ENCODE measurements at places on chromosomes 12 and 14.

DNA sequence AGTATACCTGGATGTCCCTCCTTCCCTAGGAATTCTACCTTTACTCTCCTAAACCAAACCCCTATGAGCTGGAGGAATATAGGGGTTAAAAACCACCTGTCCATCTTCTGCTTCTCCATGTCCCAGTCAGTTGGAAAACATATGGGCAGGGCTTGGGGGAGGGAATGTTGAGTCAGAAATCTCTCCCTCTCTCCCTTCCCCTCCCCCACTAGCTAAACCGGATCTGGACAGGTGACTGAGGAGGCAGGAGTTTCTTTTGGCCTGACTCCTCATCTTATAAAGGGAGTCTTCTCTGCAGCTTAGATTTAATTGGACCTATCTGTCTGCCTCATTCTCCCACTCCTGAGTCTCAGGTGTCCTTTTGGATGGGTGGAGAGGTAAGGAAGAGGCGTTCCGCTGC is 6.1 kb downstream of the ERBB3 start:
- H3K36me3 ChIP-seq = no peaks in the 10 kb centered on the region
- no peaks in the 10 kb centered on the region for H3K4me1 ChIP-seq
- no peak overlapping the region for H3K4me3 ChIP-seq
- no peak for DNase-seq
- H3K27me3 ChIP-seq = peaks cover 14% of the 10 kb centered on the region

- H3K4me1 ChIP-seq = no peaks in the 10 kb centered on the region
- DNase-seq = no peak
- H3K4me3 ChIP-seq = no peak overlapping the region
- H3K27ac ChIP-seq = no peak overlapping the region
- no peaks in the 10 kb centered on the region for H3K27me3 ChIP-seq
Observed at GRCh38 chr12:125096894-125097293, 31.7 kb downstream of the AACS start.

DNA sequence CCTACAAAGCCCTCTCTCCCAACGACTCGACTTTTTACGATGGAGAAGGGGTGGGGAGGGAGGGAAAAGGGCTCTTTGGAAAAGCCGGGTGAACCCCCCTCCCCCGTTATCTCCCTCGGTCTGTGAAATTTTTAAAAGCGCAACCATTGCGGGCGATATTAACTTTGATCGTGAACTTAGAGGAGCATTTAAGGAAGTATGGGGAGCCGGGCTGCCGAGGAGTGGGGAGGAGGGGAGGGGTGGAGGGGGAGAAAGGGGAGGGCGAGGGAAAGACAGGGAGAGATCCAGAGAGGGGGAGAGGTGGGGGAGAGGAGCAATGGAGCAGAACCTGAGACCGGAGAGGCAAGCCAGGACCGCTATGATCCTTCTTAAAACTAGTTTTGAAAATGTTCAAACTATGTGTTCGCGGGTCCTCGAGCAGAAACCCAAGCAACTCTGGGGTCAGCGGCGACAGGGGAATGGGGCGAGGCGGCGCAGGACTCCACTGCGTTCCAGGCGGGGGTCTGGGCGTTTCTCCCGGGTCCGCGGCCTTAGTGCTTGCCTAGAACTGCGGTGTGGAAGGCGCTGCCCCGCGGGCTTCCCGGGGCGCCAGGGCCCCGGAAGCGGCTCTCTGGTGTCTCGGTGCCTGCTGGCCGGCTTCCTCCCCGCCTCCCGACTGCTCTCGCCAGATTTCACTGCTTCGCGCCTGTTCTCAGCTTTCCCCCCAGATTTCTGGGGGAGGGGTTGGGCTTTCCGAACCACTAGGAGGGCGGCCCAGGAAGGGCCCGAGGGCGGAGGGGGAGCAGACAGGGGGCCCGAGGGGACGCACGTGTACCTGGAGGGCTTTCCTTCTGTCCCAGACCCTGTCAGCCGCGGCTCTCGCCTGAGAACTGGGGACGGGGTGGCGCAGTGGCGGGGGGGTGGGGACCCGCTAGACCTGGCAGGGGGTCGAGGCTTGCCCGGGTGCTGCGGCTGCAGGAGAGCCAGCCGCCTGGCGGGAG is at the start of gene HOTAIR:
TSS of gene HOTAIR (minus strand) at position 871 of the 980 bp plus-strand sequence.
- H3K27ac ChIP-seq = peak within 1 kb of the TSS; percentile 50
- no peaks in the 10 kb centered on the region for H3K36me3 ChIP-seq
- peaks cover 71% of the 10 kb centered on the region for H3K27me3 ChIP-seq

DNA sequence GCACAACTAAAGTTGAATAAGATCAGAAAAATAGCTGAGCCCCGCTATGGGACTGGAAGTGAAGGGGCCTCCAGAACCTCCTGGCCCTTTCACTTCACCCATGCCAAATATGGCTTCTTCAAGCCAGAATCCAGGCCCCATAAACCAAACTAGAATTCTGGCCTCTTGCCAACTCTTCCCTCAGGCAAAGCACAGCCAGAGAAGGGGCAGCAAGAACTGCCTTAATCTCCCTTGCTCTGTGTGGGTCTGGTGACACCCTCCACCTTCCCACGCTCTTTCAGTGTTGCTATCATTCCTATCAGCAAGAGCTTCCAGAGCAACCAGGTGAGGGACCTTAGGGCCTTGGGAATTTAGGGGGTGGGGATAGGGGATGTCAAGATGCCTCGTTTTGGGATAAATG is 3.1 kb upstream of the PNMA1 start:
- peaks cover 68% of the 10 kb centered on the region for H3K36me3 ChIP-seq
- no peaks in the 10 kb centered on the region for H3K27me3 ChIP-seq
- H3K4me3 ChIP-seq = no peak overlapping the region
- H3K4me1 ChIP-seq = peaks cover 20% of the 10 kb centered on the region
- peak overlapping the region; percentile 12 for H3K27ac ChIP-seq

DNA sequence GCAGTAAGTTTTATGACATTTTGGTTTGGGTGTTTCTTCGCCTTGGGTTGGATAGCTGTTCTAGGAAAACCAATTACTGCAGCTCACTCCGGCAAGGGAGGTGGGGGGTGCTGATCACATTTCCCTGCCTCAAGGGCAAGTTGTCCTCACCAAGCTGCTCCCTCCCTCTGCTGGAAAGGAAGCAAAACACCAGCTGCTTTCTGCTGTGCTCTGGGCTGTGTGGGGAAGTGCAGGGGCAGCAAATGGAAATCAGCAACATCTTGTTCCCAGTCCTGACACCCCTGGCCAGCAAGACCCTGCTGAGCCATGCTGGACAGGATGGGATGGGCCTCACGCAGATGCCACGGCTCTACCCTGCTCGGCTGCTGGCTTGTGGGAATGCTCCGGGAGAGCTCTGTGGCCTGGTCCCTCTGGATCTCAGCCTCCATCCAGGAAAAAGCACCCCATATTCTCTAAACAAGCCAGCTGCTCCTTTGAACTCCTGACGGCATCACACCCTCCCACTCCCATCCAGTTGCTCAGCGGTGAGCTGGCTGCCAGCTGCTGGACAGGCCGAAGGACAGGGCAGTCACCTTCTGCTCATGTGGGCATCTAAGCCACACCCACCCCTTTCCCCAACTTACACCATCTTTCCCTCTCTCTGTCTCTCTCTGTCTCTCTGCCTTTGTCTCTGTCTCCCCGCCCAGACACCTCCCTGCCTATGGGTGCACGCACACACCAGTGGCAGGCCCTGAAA is 52.4 kb upstream of the EIF5 start:
- no peak overlapping the region for H3K4me3 ChIP-seq
- H3K4me1 ChIP-seq = peaks cover 11% of the 10 kb centered on the region
- no peak for DNase-seq

- H3K27ac ChIP-seq = no peak overlapping the region
- no peak overlapping the region for H3K4me3 ChIP-seq
- no peak for DNase-seq
- no peaks in the 10 kb centered on the region for H3K4me1 ChIP-seq
Observed at GRCh38 chr12:130429656-130430505, 92.2 kb downstream of the PIWIL1 start.

GRCh38 chr12:104426926-104427546 is 29.7 kb upstream of the CHST11 start:
- no peak overlapping the region for H3K4me3 ChIP-seq
- H3K36me3 ChIP-seq = no peaks in the 10 kb centered on the region
- H3K4me1 ChIP-seq = peaks cover 13% of the 10 kb centered on the region
- no peaks in the 10 kb centered on the region for H3K27me3 ChIP-seq

- no peak for DNase-seq
- H3K27me3 ChIP-seq = no peaks in the 10 kb centered on the region
- no peak overlapping the region for H3K4me3 ChIP-seq
- H3K27ac ChIP-seq = no peak overlapping the region
Observed at GRCh38 chr14:59292921-59293534, 104.6 kb downstream of the DAAM1 start.

DNA sequence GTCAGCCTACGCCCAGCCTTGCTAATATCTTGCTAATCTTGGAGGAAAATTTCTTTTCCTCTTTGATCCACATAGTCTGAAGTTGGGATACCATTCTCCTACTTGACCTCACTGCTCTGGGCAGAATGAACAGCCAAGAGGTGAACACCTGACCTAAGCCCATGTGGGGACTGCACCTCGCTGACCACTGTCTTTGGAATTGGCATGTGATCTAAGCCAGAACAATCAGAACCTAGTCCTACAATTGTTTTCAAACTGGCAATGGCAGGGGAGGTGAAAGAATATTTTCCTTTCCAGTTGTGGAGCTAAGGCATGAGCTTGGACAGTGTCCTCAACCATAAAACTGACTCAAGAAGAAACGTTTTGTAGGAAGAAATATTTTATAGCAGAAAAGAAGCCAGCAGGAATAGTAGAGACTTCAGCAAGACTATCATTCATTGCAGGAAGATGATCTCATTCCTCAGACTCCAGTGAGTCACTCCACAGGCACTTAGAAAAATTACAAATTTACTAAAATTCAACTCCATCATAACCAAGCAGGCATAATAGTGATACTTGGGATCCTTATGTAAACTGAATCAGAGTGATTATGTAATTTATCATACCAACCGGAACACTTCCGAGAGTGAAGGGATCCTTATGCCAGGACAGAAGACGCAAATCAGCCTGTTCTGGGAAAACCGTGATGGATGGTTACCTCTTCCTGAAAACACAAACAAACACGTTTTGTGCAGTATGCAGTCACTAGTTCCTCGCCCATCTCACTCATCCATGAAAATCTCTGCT is 14.7 kb downstream of the PTPRO start:
- no peak overlapping the region for H3K27ac ChIP-seq
- DNase-seq = no peak
- H3K36me3 ChIP-seq = no peaks in the 10 kb centered on the region
- H3K27me3 ChIP-seq = peaks cover 17% of the 10 kb centered on the region
- H3K4me3 ChIP-seq = no peak overlapping the region

DNA sequence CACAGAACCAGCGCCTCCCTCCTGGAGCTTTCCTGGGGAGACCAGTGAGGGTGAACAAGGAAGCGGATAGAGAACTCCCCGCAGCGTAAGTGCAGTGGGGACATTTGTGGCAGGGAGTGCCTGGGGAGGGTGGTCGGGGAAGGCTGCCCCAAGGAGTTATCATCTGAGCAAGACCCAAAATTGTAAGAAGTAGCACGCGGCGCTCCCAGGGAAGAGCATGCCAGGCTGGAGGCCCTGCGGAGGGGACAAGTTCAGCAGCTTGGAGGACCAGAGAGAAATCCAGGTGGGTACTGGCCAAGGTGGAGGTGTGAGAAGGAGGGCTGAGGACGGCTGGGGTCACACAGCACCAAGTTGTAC is 46.2 kb upstream of the RIMBP2 start:
- DNase-seq = no peak
- peaks cover 10% of the 10 kb centered on the region for H3K4me1 ChIP-seq
- peak overlapping the region; percentile 8 for H3K4me3 ChIP-seq
- H3K27ac ChIP-seq = no peak overlapping the region

DNA sequence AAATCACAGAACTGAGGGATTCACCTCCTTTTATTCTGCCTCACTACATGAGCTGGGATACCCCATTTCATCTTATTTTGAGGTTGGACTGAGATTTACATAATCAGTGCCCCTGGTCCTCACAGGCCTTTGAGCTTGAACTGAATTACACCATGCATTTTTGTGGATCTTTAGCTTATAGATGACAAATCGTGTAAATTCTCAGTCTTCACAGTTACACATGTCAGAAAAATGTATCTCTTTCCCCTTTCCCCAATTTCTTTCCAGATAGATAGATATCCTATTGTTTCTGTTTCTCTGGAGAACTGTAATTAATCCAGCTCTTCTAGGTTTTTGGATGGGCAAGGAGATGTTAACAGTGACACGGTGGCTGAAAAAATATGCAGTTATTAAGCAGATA is 1778.9 kb upstream of the SEL1L start:
- no peak overlapping the region for H3K4me3 ChIP-seq
- H3K27ac ChIP-seq = no peak overlapping the region
- no peak for DNase-seq
- H3K36me3 ChIP-seq = no peaks in the 10 kb centered on the region
- no peaks in the 10 kb centered on the region for H3K27me3 ChIP-seq

DNA sequence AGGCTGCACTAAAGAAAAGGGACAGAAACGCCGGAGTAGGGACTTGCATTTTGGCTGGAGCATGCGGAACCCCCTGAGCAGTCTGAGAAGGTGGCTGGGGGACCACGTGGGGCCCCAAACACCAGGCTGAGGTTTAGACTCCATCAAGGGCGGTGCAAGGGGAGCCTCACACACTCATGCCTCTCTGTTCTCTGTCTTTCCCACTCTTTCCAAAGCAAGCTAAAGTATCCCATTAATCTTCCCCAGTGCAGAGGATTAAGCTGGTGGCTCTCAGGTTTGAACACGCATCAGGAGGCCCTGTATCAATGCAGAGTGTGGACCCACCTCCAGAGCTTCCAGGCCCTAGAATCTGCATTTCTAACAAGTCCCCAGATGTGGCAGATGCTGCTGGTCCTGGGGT is 13.5 kb downstream of the CCDC197 start:
- no peak overlapping the region for H3K27ac ChIP-seq
- H3K4me3 ChIP-seq = no peak overlapping the region
- H3K27me3 ChIP-seq = peaks cover 33% of the 10 kb centered on the region
- H3K36me3 ChIP-seq = no peaks in the 10 kb centered on the region
- DNase-seq = no peak
- H3K4me1 ChIP-seq = peaks cover 4% of the 10 kb centered on the region

DNA sequence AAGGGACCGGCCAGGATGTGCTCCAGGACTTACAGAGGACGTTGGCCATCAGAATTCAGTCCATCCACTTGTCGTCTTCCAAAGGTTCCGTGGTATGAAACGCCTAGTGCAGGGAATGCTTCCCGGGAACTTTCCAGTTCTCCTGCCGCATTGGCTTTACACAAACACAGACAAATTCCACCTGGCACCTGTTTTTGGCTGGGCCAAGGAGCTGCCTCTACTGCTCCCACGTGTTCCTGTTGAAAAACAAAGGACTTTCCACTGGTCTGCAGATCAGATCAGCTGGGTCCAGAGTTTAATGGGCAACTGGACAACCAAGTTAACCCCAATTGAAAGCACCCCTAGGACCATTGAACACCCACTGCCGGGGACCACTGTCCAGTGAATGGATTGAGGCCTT is 28.0 kb upstream of the PWP1 start:
- H3K27ac ChIP-seq = no peak overlapping the region
- DNase-seq = no peak
- no peak overlapping the region for H3K4me3 ChIP-seq
- no peaks in the 10 kb centered on the region for H3K36me3 ChIP-seq

DNA sequence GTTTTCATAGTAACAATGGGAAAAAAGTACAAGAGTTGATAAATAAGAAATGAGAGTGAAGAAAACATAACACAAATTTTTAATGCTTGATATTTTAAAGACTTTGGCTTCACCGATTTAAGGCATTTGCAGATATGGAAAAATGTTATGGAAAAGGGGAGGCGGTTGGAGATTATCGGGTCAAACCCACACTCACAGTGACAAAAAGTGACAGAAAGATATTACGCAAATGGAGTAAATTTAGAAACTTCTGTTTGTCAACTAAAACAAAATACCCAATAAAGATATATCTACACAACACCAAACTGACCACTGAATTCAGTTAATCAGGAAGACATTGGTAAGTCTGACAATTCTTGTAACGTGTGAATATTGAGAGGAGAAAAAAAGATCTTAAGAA is 2.5 kb downstream of the PPP1R12A start:
- H3K4me3 ChIP-seq = no peak overlapping the region
- H3K4me1 ChIP-seq = peaks cover 70% of the 10 kb centered on the region

GRCh38 chr12:119808441-119808840 is 68.7 kb downstream of the CIT start:
- no peaks in the 10 kb centered on the region for H3K27me3 ChIP-seq
- H3K27ac ChIP-seq = no peak overlapping the region
